Psoas muscle (tissue), 8 donors: ENCODE measurements at places on chromosomes 4 and X. TPM values are rescaled to one million over a fixed set of nuclear protein-coding genes. Genes with fewer than 3 reads are reported as not detected.
A peak's percentile ranks its signal among the peaks of the same experiment; 100 is the strongest.

- no peak for DNase-seq
These were observed 32.7 kb upstream of the JADE1 start for GRCh38 chr4:128776794-128777216.

- DNase-seq: no peak
These were observed 426.6 kb downstream of the SPRY1 start for GRCh38 chr4:123823244-123823643.

DNA sequence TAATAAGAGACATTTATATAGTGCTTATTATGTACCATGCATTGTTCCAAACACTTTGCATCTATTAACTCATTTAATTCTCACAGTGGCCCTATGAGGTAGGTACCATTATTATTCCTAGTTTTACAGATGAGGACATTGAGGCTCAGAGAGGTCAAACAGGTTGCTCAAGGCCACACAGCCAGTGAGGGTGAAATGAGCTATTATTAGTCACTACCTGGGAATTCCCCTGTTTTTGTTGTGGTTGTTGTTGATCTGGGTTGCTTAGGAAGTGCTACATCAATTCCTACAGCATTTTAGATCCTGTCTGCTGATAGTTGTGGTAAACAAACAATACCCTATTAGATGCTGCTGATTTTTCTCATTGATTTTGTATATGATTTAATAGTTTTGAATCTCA, 41.2 kb downstream of the APLN start:
- DNase-seq: no peak

PPARGC1A gene
- total RNA-seq: 89.3 TPM

F8A3 gene
- 6.1 TPM for total RNA-seq

STOX2 gene
- 3.4 TPM for total RNA-seq

GRCh38 chr4:41214136-41214824, at the start of gene APBB2:
Gene APBB2, minus strand, starts transcription at chr4:41214542. Its CDS starts 181,288 bp downstream, at chr4:41033254.
- DNase-seq: peak; percentile 94

POU3F4 gene
- total RNA-seq: not detected

DNA sequence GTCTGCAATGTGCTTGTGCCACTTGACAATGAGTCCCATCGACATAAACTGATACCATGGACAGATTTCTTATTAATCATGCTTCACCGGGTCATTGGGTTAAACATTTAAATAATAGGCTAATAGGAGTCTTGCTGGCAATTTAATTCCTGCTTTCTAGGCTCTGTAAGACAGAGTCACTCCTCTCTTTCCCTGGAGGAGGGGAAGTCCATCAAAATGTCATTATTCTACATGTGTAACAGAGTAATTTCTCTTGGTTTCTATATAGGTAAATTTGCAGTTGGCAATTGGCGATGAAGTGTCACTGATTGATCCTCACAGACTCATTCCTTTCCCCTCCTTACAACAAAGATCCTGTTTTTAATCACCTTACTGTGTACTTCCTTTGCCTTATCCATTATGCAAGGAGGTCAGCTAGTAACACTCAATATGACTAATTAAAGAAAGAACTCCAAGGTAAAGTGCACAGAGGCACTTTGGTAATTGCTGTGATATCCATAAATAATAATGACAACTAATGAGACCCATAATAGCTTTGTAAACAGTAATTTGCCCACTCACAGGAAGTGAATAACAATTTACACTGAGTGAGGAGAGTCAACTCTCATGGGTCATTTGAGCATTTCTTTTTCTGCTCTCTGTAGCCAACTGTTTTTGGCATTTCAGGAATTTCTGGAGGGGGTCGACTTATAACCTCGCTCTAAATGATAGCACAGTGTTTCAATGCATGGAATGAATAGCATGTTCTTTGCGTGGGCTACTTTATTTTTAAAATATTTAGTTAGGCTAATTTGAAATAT, 184.0 kb downstream of the UGT8 start:
- DNase-seq: no peak

BOD1L1 gene
- 15.9 TPM for total RNA-seq

DNA sequence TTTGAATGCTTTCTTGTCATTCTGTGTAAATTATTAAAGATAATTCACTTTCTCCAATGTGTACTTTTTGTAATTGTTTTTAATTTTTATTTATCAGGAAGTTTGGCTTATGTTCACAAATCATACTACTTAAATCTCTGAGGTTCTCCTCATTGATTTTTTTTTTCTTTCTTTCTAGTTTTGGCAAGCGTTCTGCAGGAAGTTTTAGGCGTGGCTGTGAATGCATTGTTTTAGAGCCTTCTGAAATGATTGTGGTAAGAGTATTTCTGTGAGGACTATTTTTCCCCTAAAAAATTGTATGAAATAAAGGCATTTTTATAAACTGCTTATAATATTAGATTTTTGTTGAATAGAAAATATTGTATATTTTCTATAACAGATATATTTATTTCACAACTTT, 135.8 kb downstream of the RAPGEF2 start:
- no peak for DNase-seq

DNA sequence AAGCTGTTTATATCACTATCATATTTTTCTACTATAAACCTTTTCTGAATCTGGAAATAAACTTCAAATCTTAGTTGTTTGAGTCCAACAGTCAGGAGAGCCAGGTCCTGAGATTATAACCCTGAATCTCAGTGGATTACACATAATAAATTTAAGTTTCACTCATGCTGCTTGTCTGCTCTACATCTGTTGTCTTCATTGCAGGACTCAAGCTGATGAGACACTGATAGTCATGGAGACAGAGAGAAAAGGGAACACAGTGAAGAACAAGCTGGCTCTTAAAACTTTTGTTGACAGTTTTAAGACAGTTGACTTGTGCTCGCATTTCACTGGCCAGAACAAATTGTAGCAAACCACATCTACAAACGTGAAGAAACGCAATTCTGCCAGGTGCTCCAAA, 327.0 kb upstream of the CTSO start:
- DNase-seq: no peak
